NCI-H1930 (cell line): ENCODE measurements at places on chromosomes 11 and 22.

GRCh38 chr11:135002236-135002635 is 590.2 kb upstream of the B3GAT1 start:
- DNase-seq: no peak

- no peak for DNase-seq
Observed at GRCh38 chr11:6889835-6890234, 2.5 kb downstream of the OR2D2 start.

DNA sequence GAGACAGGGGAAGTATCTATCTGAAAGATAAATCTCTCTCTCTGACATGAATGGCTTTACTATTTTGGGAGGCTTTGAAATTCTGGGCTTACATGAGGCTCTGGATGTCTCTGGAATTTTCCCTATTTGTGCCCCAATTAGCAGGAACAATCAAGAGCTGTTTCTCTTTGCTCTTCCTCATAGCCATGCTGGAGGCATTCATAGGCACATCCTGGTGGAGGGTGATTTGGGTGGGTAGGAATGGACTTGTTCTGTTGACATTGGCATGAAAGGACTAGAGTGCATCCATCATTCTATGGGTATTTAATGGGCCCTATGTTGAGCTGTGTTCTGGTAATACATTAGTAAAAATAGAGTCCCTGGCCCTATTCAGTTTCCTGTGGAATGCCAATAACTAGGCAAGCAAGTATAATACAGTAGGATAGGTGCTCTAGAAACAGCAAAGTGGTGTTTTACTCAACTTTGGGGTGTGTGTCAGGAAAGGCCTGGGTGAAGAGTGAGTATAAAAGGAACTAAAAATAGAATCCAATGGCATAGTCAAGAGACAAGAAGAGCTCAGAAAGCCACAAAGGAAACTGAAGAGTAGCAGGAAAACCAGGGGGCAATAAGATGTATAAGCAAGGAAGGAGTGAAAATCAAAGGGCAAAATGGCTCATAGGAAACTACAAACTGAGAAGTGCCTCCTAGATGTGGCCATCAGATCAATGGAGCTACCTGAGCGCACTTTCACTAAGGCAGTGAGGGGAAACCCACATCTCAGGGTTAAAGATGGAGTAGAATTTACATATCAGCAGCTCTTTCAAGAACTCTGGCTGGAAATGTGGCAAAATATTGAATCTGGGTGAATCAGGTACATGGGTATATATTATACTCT is 45.0 kb downstream of the CWC15 start:
- DNase-seq: no peak

DNA sequence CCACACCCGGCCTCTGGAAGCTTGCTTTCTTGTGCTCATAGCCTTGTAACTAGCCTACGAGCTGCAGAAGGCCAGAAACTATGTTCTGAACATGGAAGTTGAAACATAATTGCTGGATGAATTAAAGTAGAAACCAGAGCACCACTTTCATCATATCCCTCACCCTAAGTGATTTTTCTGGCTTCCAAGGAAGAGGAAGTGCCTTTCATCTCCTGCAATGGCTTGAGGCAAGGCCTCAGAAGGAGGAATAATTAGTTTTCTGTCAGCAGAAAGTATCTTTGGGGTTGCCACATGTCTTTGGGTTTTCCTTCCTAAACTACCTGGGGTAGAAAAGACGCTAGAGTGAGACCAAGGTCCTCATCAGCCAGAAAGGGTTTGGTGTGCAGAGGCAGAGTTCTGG is 14.5 kb downstream of the RPL27A start:
- no peak for DNase-seq

DNA sequence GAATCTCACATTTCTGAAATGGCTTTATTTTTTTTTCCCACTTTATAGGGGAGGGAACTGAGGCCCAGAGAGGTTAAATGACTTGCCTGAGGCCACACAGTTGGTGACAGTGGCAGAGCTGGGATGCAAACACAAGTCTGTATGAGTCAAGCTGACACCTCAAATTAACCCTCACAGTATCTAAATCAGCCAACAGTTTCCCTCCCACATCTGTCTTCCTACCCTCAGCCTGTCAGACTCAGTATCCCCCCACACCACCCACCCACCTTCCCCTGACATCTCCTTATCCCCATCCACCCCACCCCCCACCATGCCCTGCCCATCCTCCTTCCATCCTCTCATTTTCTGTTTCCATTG is 95.2 kb downstream of the TP53I11 start:
- DNase-seq: no peak

GRCh38 chr11:109845437-109845836 is 247.8 kb upstream of the ZC3H12C start:
- DNase-seq: no peak

DNA sequence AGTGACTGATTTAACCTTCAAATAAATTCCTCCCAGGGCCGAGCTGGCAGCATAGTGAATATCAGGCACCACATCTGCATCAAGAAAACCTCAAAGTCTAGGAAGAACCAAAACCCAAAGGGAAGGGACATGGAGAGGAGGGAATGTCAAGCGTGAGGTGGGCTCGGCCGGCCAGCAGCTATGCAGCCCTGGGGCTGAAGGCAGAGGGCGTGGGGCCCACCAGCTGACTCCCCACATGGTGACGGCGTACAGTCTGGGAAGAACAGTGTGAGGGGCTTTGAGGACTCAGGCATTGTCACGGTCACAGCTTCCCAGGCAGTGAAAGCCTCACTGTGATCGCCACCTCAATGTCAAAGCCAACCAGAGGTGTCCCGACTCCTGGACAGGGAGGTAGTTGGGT is 412.5 kb downstream of the SHANK2 start:
- no peak for DNase-seq

GRCh38 chr11:83311701-83312100 is 25.5 kb upstream of the CCDC90B start:
- DNase-seq: no peak

- DNase-seq: no peak
Observed at GRCh38 chr22:49370627-49371301, 456.9 kb downstream of the BRD1 start.

DNA sequence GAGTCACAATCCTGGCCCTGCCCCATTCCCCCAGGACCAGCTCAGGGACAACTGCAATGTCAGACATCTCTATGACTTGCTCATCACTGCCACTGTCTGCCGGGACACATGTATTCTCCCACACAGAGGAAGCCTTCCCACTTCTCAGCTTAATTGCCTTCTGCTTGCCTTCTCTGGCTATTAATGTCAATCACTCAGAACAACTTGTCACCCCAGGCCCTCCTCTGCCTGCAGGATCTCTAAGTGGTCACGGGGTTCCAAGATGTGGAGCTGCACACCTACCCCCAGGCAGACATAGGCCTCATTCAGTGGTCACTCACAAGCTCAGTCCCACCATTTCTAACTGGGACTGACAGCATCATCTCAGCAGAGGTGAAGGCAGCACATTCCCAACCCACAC is 15.1 kb downstream of the PLEKHA7 start:
- no peak for DNase-seq

DNA sequence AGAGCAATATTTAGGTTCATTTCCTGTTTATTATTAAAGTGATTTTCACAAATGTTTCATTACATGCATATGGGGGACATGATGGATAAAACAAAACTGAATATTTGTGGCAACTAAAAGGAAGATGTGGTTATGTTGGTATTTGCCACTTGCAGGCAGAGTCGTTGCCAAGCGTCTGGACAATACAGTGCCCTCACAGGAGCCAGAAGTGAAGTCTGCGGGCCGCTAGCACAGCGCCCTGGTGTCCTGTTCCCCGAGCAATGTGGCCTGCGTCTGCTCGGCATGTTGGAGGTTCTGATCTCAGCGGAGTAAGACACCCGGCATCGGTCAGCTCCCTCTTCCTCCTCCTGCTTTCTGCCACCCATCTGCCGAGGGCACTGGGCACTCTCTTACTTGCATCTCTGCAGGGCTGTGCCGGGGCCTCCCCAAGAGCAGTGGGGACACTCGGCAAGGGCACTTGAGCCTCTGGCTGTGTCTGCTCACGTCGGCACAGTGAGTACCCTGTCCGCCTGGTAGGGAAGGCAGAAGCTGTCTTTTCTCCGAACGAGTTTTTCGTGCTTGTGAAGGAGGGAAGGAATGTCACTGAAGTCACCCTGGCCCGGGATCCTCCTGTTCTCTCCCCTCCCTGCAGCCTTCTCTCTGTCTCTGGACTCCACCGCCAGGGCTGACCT is 10.5 kb upstream of the TTLL12 start:
- no peak for DNase-seq

- DNase-seq: no peak
Observed at GRCh38 chr11:105315287-105315686, 175.7 kb upstream of the CARD18 start.

GRCh38 chr22:20721409-20722218 is 52.3 kb upstream of the SERPIND1 start:
- DNase-seq: no peak

- DNase-seq: no peak
Observed at GRCh38 chr22:43849731-43850130, 12.6 kb downstream of the SULT4A1 start.

GRCh38 chr11:125376856-125377255 is 119.2 kb downstream of the FEZ1 start:
- no peak for DNase-seq

DNA sequence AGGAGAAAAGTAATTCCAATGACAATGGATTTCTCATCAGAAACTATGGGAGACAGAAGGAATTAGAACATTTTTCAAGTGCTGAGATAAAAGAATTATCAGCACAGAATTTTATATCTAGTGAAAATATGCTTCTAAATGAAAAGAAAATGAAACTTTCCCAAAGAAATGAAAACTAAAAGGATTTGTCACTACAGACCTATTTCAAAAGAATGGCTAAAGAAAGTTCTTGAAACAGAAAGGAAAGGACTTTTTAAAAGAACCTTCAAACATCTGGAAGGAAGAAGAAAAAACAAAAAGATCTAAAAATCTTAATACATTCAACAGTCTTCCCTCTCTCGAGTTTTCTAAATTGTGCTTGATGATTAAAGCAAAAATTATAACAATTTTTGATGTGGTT is 255.4 kb downstream of the FAM76B start:
- DNase-seq: no peak

- no peak for DNase-seq
Observed at GRCh38 chr11:796565-797295, 1.4 kb downstream of the SLC25A22 start.

GRCh38 chr11:57121996-57122395 is 59.8 kb upstream of the LRRC55 start:
- no peak for DNase-seq

GRCh38 chr11:124583781-124584180 is 14.0 kb downstream of the OR8A1 start:
- no peak for DNase-seq

- no peak for DNase-seq
Observed at GRCh38 chr22:29330753-29331152, 15.3 kb upstream of the RASL10A start.

- no peak for DNase-seq
Observed at GRCh38 chr11:2466869-2467694, 22.3 kb downstream of the KCNQ1 start.

DNA sequence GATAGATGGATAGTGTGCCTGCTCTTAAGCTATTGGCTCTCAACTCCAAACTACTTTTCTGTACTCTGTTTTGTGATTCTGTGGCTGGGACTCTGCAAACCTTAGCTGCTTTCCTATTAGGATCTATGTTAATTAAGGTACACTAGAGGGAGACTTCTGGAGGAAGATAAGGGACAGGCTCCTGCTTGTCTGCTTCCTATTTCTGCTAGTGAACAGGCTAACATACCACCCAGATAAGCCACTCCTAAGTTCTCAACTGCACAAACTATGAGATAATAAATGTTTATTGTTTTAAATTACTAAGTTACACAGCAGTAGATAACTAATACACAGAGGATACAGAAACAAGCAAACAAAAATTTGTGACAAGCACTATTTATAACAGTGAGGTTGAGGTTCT is 10.2 kb upstream of the NXPE2 start:
- no peak for DNase-seq

DNA sequence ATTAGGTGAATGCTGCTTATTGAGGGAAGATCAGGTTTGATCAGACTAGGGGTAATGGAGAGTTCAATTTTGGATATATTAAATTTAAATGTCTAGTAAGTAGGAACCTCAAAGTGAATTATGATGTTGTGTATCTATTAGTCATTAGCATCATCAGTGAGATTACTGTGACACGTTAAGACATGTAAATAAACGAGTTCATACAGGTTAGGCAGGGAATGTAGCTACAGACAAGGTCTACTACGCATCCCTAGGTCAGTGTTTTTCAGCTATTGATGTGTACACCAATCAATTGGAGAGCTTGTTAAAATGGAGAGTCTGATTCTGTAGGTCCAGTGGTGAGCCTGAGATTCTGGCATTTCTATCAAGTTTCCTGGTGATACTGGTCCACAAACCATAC is 120.1 kb upstream of the LRRC4C start:
- DNase-seq: no peak

DNA sequence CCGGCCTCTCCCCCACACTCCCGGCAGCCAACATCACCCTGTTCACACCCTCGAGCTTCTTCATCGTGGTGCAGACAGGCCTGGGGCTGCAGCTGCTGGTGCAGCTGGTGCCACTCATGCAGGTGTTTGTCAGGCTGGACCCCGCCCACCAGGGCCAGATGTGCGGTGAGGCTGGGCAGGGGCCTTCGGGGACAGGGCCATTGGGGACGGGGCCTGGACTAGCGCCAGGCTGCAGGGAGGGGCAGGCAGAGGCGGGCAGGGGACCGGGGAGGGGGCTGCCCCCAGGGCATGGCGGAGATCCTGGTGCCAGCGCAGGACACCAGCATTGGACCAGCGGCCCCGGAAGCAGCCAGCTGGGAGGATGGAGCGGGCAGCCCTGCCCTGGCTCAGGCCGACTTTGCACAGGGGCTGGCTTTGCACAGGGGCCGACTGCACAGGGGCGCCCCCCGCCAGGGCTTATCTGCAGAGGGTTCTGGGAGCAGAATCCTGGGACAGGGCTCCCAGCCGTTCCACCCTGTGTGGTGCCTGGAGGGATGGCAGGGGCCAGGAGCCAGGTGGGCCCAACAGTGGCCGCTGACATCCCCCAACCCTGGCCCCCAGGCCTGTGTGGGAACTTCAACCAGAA is 8.6 kb downstream of the MUC5B start:
- DNase-seq: no peak

- DNase-seq: no peak
Observed at GRCh38 chr11:34585304-34585734, 35.6 kb upstream of the EHF start.
